ENCODE measurements at places on chromosomes 7 and 10. TPM values are rescaled to one million over a fixed set of nuclear protein-coding genes. Genes with fewer than 3 reads are reported as not detected.

The TMEM196 gene
- total RNA-seq = not detected

The AKR1C2 gene
- total RNA-seq = 73.6 TPM

The PLXNA4 gene
- total RNA-seq = 7.9 TPM

The FAM237B gene
- under 0.01 TPM for total RNA-seq

The FAM25G gene
- total RNA-seq = not detected

The FOXI2 gene
- not detected for total RNA-seq

The CTTNBP2 gene
- 0.28 TPM for total RNA-seq

The TYW1B gene
- 8.5 TPM for total RNA-seq

The GHRHR gene
- not detected for total RNA-seq

The LIPN gene
- not detected for total RNA-seq

The LIPK gene
- total RNA-seq = not detected

The FAM53B gene
- total RNA-seq = 13.0 TPM

The CRYGN gene
- total RNA-seq = 0.56 TPM

The ADCY1 gene
- total RNA-seq = 0.56 TPM

The DGKB gene
- 0.58 TPM for total RNA-seq

The SORCS1 gene
- total RNA-seq = not detected

The AGR2 gene
- total RNA-seq = not detected

The SPDYE8 gene
- not detected for total RNA-seq

The ASZ1 gene
- not detected for total RNA-seq

The RPEL1 gene
- total RNA-seq = 0.19 TPM

Measured in regular cardiac myocyte (primary cell).